Brain (organoid and tissue), 16 donors: ENCODE measurements at places on chromosomes 4 and X.
A peak's percentile ranks its signal among the peaks of the same experiment; 100 is the strongest.

- no peak for DNase-seq
These were observed 132.7 kb downstream of the ARHGAP24 start for GRCh38 chr4:85607624-85608023.

DNA sequence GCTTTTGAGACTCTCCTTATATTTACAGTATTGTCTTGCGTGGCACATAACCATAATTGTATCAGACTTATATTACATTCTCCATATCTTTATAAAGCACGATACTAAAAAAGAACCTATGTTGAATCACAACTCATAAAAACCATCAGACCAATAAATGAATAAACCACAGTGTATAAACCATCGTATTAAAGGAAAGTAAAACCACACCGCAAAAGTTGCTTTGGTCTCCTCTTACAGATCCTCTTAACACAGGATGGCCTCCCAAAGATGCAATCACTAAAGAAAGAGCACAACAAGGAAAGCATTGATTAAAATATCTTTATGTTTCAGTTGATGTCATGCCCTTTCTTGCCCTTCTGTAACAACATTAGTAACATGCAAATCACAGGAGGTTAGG lies 437.9 kb downstream of the AFF2 start:
- no peak for DNase-seq

- peak; percentile 37 for DNase-seq
These were observed 512.7 kb upstream of the FAT1 start for GRCh38 chr4:187236209-187236890.

DNA sequence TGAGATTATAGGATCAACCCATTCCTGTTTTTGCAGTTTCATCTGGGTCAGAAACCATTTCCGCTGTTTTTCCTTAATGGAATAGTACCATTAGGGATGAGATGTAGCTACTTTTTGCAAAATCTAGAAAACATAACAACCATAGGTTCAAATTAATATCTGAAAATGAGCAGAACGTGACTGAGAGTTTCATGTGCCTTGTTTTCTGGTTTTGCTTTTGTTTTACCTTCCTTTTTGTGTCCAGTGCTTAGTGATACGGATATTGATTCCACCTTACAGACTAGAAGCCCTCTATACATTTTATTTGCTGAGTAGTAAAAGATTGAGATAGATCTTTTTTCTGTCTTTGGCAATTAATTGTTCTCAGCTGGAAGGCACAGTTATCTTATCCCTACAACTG lies 46.5 kb downstream of the SNX25 start:
- no peak for DNase-seq

DNA sequence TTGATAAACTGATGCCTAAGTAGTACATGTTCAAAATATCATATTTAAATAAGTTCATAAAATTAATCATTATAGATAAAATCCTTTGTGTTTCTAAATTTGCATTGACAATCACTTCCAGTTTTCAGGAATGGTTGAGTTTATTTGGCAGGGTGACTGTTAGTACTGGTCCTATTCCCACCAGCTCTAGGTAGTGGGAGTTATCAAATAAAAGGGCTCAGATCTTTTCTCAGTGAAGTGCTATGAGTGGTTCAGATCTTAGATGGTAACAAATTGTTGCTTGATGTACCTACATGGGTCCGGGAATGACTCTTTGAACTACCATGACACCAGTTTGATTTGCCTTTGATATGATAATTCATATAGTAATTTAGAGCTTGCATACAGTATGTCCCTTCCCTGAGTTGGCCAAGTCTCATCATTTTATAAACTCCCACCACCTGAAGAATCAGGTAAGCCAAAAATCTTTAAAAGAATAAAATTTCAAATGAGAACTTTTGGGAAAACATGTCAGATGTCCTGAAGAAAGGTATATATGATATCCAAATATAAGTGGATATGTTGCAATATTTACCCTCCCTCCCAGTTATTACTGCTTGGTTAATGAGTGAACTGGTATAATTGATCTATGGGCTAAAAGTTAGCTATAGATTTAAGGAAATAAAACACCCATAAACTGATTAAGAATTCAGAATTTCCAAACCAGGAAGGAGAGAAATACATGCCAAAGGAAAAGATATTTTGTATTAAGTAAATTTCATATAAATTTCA lies 28.6 kb downstream of the GPC3 start:
- no peak for DNase-seq

- peak; percentile 65 for DNase-seq
These were observed 288.7 kb upstream of the CTSO start for GRCh38 chr4:156242390-156242789.

- no peak for DNase-seq
These were observed 174.6 kb downstream of the INPP4B start for GRCh38 chr4:142671516-142671915.

DNA sequence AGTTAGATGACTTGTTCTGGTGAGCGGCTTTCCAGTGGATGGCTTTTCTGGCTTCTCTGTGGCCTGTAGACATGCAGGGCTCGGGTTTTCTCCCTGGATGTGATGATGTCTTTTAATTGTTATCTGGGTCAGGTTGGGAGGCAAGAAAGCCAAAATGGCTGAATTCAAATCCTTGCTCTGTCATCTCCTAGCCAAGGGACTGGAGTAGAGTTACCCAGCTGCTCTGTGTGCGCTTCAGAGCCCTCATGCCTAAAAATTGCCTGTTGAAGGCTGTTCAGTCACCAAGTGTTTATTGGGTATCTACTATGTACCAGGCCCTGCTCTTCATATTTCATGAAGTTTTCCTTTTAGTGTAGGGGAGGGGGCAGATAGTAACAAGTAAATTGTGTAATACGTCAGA lies 7.3 kb downstream of the DCUN1D4 start:
- DNase-seq: no peak

DNA sequence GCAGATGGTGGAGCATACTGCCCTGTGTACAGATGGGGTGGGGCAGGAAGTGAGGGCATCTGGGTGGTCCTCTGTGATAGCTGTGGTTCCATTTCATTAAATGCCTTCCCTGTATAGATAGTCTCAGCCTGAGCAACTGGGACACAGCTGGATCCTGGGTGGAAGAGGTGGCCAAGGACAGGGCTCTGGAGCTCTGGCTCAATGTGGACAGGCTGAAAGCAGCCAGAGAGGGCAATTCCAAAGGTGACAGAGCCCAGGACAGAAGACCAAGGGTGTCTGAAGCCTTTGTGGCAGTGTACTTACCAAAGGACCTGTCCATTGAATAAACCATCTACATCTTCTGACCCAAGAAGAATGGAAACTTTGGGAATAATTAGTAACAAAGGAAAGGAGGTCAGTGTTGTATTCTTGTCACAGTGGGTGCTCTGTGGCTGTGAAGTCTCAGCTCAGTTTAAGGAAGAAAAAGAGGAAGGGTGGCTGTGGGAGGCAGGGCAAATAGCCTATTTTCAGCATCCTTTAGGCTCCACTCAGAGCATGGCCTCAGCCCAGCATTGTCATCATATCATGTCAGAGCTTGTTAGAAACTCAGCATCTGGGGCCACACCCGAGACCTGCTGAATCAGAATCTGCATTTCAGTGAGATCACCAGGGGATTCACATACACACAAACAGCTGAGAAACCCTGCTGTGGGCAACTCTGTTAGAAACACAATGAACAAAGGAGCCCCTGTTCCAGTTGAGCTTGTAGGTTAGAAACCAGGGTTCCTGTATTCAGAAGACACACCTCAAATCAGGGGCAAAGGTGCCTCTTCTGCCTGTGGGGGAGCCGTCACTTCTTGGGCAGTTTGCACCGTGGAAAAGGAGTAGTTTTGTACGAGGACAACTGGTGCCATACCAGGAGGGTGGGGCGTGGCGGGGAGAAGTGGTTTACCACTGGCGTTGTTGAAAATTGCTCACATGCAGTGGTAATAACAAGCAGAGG lies 168.6 kb downstream of the PTTG2 start:
- DNase-seq: no peak

- no peak for DNase-seq
These were observed 45.0 kb downstream of the PSAPL1 start for GRCh38 chr4:7389719-7390118.

DNA sequence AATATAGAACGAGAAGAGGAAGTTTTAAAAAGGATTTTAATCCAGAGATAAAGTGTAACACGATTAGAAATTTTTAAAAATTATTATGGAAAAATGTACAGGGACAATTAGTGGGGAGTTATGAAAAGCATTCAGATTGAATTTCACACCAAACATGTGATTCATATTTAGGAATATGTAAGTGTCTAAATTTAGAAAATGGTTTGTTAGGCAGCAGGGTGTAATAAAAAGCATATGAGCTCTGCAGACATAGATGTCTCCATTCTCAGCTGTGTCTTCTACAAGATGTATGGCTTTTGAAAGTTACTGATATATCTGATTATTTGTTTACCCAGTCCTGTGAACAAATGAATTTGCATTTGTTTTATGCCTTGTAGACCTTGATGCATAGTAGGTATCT lies 638.9 kb upstream of the AGA start:
- DNase-seq: no peak

DNA sequence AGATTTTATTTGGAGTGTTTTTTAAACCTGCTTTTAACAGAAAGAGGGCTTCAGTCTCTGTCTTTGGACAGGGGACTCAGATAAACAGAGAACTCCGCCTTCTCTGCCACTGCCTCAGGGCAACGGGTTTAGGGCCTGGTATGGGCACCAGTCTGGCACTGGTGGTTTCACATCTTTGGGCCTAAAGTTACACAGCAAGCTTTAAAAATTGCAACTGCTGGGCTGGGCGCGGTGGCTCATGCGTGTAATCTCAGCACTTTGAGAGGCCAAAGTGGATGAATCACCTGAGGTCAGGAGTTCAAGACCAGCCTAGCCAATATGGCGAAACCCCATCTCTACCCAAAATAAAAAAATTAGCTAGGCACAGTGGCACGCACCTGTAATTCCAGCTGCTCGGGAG lies 10.3 kb upstream of the NAT8L start:
- DNase-seq: no peak

DNA sequence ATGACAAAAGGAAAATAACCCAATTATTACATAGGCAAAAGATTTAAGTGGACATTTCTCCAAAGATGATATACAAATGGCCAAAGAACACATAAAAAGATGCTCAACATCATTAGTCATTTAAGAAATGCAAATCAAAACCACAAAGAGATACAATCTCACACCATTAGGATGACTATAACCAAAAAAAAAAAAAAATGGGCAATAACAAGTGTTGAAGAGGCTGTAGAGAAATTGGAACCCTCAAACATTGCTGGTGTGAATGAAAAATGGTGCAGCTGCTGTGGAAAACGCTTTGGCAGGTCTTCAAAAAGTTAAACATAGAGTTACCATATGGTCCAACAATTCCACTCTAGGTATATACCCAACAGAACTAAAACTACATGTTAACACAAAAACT lies 5.6 kb upstream of the PRDX4 start:
- no peak for DNase-seq

GRCh38 chr4:153207027-153207426 lies 2.8 kb downstream of the TRIM2 start:
- DNase-seq: no peak

GRCh38 chr4:116811730-116812129 lies 273.6 kb downstream of the TRAM1L1 start:
- no peak for DNase-seq

- no peak for DNase-seq
These were observed 105.4 kb upstream of the TLL1 start for GRCh38 chr4:165767671-165768070.

GRCh38 chr4:121736735-121737351 lies 28.1 kb downstream of the SMIM43 start:
- peak; percentile 84 for DNase-seq

DNA sequence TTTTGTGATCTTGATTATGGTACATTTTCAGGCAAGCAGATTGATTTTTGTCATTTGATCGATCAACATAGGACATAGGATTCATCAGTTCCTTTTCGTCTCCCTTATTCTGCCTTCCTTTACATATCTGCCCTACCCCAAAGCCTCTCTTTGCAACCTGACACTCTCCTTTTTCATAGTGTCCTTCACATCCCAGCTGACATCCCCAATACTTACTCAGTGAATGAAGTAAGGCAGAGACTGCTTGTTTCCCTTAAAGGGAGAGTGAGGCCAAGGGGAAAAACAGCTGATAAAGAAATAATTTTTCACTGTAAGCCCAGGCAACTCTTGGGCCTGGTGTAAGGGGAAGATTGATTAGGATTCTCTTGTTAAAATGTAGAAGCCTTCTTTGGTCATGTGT lies 69.8 kb downstream of the GBA3 start:
- DNase-seq: no peak

GRCh38 chr4:41280010-41280409 lies 23.3 kb downstream of the UCHL1 start:
- DNase-seq: no peak

DNA sequence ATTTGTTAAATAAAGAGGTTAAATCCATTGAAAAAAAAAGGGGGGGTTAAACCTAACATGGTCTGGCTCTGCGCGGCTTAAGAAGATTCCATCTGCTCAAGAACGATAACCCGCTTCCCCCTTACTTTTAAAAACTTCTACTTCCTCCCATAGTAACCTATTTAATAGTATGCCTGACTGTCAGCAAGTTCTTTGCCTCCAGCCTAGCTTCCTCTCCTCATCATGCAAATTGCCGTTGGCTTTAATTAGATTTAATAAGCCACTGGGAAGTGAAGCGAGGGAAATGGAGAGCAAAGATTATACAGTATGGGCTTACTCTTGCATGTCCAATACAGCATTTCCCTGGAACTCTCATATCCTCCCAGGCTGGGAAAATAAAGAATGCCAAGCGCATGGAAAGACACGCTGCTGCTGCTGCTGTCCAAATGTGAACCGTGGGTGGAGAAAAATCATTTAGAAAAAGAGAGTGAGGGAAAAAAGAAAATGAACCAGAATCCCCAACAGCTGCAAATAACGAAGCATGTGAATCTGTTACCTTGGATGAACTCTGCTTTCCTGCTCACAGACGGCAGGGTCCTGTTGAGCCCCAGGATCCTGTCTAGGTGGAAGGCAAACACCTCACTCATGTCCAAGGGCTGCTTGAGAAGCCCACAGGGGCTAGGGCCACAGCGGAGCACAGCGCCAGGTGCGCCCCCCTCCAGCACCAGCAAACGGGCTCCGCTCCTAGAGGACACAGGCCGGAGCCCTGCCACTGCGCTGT lies 2.7 kb downstream of the GASK1B start:
- peak; percentile 59 for DNase-seq

- no peak for DNase-seq
These were observed 240.3 kb upstream of the ANXA3 start for GRCh38 chr4:78311306-78311705.
